ENCODE measurements at places on chromosomes 13 and 19. TPM values are rescaled to one million over a fixed set of nuclear protein-coding genes. Genes with fewer than 3 reads are reported as not detected.

The CFD gene
- 477 TPM for total RNA-seq

The NOTCH3 gene
- total RNA-seq = 25.0 TPM

The PIAS4 gene
- total RNA-seq = 16.7 TPM

The ZNF616 gene
- total RNA-seq = 4.8 TPM

The NLRP11 gene
- total RNA-seq = not detected

The TNFAIP8L1 gene
- 4.6 TPM for total RNA-seq

The DHX34 gene
- total RNA-seq = 6.4 TPM

The CBARP gene
- 1.1 TPM for total RNA-seq

The SWSAP1 gene
- 1.2 TPM for total RNA-seq

The LAIR1 gene
- 6.3 TPM for total RNA-seq

The PHLDB3 gene
- total RNA-seq = 6.2 TPM

The STK11 gene
- total RNA-seq = 54.8 TPM

The CCDC169 gene
- 0.08 TPM for total RNA-seq

The LILRB3 gene
- total RNA-seq = 3.6 TPM

The ARL11 gene
- total RNA-seq = 0.38 TPM

The MUC16 gene
- not detected for total RNA-seq

The LILRB5 gene
- total RNA-seq = 7.7 TPM

The MEIS3 gene
- total RNA-seq = 3.1 TPM

The CPT1C gene
- total RNA-seq = 2.2 TPM
